Muscle of back (tissue), 13 donors: ENCODE measurements at places on chromosomes 3 and 15.

- no peak for DNase-seq
Measured at GRCh38 chr3:179234199-179234598, 16.7 kb downstream of the KCNMB3 start.

GRCh38 chr3:4957978-4958377 lies 21.3 kb upstream of the BHLHE40 start:
- no peak for DNase-seq

- no peak for DNase-seq
Measured at GRCh38 chr15:67828969-67829646, 3.8 kb downstream of the SKOR1 start.

GRCh38 chr15:20352241-20353200 lies 189.1 kb downstream of the GOLGA6L6 start:
- no peak for DNase-seq

DNA sequence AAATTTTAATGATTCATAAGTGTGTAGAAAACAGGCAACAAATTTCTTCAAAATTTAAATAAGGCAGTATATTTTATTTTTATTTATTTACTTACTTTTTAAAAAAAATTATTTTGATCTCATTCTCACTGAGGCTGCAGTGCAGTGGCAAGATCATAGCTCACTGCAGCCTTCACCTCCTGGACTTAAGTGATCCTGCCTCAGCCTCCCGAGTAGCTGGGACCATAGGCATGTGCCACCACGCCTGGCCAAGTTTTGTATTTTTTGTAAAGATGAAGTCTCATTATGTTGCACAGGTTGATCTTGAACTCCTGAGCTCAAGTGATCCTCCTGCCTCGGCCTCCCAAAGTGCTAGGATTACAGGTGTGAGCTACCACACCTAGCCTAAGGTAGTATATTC lies 61.2 kb upstream of the XRN1 start:
- no peak for DNase-seq

GRCh38 chr15:28098766-28099554 lies at the start of gene OCA2:
Gene OCA2 (minus strand): TSS chr15:28099315. CDS start chr15:28081874, 17,441 bp downstream.
- DNase-seq, result no peak
